ENCODE measurements at places on chromosomes 5 and 9.
A peak's percentile ranks its signal among the peaks of the same experiment; 100 is the strongest.

DNA sequence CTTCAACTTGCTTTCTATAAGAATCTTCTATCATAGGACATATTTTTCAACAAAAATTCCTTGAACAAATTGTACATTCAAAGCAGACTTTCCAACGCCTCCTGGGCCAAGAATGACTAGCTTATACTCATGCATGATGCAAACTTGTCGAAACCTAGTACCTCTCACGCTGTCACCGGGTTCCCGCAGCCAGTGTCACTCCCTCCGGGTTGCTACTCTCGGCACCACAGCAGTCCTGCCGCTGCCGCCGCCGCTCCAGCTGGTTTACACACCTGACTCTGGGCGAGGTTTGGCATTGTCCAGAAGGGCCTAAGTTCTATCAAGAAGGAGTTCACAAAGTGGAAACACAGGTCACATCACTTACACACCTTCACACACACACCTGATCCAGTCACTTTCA, 244.4 kb downstream of the ADAMTSL1 start:
- no peak overlapping the region for H3K27ac ChIP-seq
- no peaks in the 10 kb centered on the region for H3K4me1 ChIP-seq
- DNase-seq: no peak
- no peak overlapping the region for H3K4me3 ChIP-seq
- no peaks in the 10 kb centered on the region for H3K36me3 ChIP-seq
- H3K27me3 ChIP-seq: no peaks in the 10 kb centered on the region

GRCh38 chr5:180689071-180689694, 39.8 kb upstream of the FLT4 start:
- peaks cover 31% of the 10 kb centered on the region for H3K27me3 ChIP-seq
- no peak overlapping the region for H3K27ac ChIP-seq
- no peaks in the 10 kb centered on the region for H3K36me3 ChIP-seq

DNA sequence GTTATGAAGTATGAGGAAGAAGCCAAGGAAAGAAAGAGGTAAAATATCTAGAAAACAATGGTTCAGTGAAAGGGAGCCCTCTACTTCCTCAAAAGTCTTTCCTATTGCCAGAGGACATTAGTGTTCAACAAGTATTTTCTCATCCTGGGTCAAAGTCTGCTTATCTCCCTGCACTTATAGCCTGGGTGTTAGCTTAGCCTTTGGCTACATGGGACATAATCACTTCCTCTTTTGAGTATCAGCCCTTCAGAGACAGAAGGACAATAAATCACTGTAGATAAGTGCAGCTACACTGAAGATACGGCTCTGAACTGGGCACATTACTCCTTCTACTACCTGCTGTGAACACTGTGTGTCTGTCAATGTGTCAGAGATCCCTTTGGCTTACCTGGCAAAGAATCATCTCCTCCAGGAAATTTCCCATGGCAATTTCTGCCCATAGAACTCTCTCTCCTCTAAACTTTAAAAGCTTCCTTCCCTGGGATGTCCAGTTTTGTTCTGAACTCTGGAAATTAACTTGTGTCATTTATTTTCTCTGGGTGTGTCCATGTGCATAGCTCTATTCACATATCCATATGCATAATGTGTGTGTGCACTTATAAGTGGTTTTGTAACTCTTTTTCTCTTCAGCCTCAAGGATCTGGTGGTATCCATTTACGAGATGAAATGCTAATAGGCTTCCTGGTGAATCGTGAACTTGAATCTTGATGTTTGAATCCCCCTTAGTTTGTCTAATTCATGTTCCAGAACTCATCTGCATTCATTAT, 30.0 kb upstream of the RECK start:
- peaks cover 32% of the 10 kb centered on the region for H3K4me1 ChIP-seq
- no peaks in the 10 kb centered on the region for H3K36me3 ChIP-seq
- no peak overlapping the region for H3K4me3 ChIP-seq
- peak overlapping the region; percentile 11 for H3K27ac ChIP-seq

DNA sequence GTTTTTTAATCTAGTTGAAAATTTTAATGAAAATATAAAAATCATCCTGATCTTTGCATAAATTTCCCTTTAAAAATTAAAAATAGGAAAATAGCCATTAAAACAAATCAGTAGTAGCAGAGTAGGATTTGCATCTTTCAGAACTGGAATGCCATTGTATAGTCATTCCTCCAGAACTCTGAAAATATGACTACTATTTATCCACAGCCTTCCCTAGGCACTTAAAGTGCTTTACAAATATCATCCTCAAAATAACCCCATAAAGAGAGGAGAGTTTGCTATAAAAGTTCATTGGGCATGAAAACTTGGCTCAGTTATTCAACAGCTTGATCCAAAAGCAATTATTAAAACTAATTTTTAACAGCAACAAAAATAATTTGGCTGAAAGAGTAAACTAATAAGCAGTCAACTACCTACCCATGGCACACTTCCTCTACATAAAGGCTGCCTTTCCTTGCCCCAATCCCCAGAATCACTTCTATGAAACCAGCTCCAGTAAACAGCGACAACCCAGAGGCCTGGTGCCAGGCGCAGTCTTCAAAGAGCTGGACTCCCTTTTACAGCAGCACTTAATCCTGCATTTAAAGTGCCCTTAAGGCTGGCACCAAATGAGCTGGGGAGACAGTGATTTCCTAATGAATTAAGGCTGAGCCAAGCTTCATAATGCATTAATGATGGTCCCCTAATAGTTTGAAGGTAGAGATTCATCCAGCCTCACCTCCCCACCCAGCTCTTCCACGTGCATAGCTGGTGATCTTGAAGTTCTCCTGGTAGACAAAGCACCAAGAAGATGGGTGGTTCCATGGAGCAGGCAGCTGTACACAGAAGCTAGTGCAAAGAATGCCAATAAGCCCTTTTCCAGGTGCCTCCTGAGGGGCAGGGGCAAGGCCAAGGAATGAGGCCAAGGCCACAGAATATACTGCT, 36.1 kb downstream of the LHFPL2 start:
- H3K36me3 ChIP-seq: peaks cover 24% of the 10 kb centered on the region
- no peak overlapping the region for H3K4me3 ChIP-seq
- H3K27ac ChIP-seq: no peak overlapping the region
- H3K27me3 ChIP-seq: no peaks in the 10 kb centered on the region
- no peak for DNase-seq
- H3K4me1 ChIP-seq: no peaks in the 10 kb centered on the region

- DNase-seq: no peak
- H3K4me3 ChIP-seq: no peak overlapping the region
- peaks cover 8% of the 10 kb centered on the region for H3K27me3 ChIP-seq
- no peaks in the 10 kb centered on the region for H3K4me1 ChIP-seq
- H3K27ac ChIP-seq: no peak overlapping the region
- H3K36me3 ChIP-seq: no peaks in the 10 kb centered on the region
These were observed 187.8 kb downstream of the NXNL2 start for GRCh38 chr9:88722753-88723152.

DNA sequence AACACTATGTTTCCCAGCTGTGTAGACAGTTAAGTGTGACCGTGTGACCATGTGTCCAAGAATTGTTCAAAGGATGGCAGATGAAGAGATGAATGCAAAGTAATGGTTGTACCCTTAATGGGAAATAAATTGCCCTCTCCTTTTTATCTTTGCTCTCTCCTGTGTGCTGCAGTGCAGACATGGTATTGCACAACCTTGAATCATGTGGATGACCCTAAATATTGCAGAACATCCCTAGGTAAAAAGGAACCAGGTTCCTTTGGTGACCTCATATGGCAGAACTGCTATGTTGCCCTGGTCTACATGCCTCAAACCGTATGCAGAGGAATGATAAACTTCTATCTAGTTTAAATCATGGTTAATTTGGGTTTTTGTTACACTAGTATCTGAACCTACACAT, 81.7 kb upstream of the CTNND2 start:
- H3K27ac ChIP-seq: no peak overlapping the region
- H3K4me3 ChIP-seq: no peak overlapping the region
- no peak for DNase-seq
- no peaks in the 10 kb centered on the region for H3K27me3 ChIP-seq
- no peaks in the 10 kb centered on the region for H3K36me3 ChIP-seq

- DNase-seq: peak; percentile 74
- H3K36me3 ChIP-seq: peaks cover 43% of the 10 kb centered on the region
- peak within 1 kb of the TSS; percentile 84 for H3K27ac ChIP-seq
- peaks cover 47% of the 10 kb centered on the region for H3K4me1 ChIP-seq
- H3K4me3 ChIP-seq: peak within 1 kb of the TSS; percentile 86
These were observed at the start of gene PHYKPL for GRCh38 chr5:178232124-178232919. Gene PHYKPL, minus strand, starts transcription at chr5:178232802. Its CDS starts 252 bp downstream, at chr5:178232550.
